Endothelial cell of coronary artery (primary cell): ENCODE measurements at places on chromosomes 11 and 22. TPM values are rescaled to one million over a fixed set of nuclear protein-coding genes. Genes with fewer than 3 reads are reported as not detected.

Gene SLC43A1
- total RNA-seq, result 10.6 and 11.7 TPM in 2 replicates

Gene RAB3IL1
- total RNA-seq, result 0.38 and 0.45 TPM in 2 replicates

Gene PLA2G3
- total RNA-seq, result not detected in 2 replicates

Gene LIPT2
- total RNA-seq, result 1.5 and 2.2 TPM in 2 replicates

Gene GALNT18
- total RNA-seq, result 0.63 and 3.0 TPM in 2 replicates
